ENCODE measurements at places on chromosomes 4 and X. TPM values are rescaled to one million over a fixed set of nuclear protein-coding genes. Genes with fewer than 3 reads are reported as not detected.

The CYP2U1 gene
- 11.1 TPM for total RNA-seq

The GAGE12F gene
- not detected for total RNA-seq

The SHROOM4 gene
- total RNA-seq = 2.2 TPM

DNA sequence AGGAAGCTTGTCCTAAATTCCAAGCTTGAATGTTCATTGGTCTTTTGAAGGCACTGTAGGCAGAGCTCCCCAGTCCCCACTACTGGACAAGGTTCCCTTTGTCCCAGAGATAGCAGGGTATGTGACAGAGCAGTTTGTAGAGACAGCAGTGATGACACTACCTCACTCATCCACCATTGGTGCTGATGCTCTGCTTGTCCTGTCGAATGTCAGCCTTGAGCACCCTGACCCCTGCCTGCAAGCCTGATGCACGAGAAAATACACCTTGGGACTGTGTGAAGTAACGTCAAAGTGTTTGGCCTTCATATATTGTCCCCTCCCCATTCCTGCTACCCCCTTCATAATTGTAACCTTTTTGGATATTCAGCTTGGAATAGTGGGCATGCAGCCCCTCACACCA lies 188.9 kb upstream of the EOLA2 start:
- no peak for DNase-seq

The DUSP9 gene
- total RNA-seq = under 0.01 TPM

GRCh38 chr4:47270201-47270888 lies 193.2 kb downstream of the COMMD8 start:
- peak; percentile 3 for DNase-seq

The GSX2 gene
- total RNA-seq = not detected

- no peak for DNase-seq
These were observed 139.9 kb downstream of the FRYL start for GRCh38 chr4:48640225-48640624.

DNA sequence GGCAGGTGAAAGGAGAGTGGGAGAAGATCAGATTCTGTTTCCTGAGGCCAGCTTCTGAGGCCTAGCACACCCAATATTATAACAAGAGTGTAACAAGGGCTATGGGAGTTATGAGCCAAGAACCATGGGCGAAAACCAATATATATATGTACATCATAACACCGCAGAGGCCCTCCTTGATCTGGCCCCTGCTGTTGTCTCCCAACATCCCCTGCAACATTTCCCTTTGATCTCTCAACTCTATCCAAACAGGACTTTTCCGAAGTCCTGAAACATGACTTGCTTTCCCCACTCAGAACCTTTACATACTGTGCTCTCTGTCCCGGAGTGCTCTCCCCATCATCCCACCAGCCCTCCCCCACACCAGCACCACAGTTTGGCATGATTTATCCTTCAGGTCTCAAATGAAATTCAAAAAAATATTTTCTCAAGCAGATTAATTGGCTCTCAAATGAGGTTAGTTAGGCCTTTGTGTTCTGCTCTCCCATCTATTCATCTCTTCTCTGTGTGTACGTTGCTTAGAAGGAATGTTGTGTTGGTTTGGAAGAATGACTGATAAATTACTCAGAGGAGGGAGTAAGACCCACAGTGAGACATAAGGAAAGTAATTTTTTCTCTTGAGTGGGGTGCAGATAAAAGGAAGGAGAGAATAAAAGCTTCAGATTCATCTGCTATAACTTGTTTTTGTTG lies 58.1 kb upstream of the SMIM10 start:
- peak; percentile 74 for DNase-seq

- DNase-seq = no peak
These were observed at the start of gene GLOD5 for GRCh38 chrX:48761674-48762471. Gene GLOD5, plus strand, starts transcription at chrX:48761747. Its CDS starts 44 bp downstream, at chrX:48761791.

GRCh38 chr4:148514581-148514980 lies 72.4 kb upstream of the NR3C2 start:
- DNase-seq = no peak

DNA sequence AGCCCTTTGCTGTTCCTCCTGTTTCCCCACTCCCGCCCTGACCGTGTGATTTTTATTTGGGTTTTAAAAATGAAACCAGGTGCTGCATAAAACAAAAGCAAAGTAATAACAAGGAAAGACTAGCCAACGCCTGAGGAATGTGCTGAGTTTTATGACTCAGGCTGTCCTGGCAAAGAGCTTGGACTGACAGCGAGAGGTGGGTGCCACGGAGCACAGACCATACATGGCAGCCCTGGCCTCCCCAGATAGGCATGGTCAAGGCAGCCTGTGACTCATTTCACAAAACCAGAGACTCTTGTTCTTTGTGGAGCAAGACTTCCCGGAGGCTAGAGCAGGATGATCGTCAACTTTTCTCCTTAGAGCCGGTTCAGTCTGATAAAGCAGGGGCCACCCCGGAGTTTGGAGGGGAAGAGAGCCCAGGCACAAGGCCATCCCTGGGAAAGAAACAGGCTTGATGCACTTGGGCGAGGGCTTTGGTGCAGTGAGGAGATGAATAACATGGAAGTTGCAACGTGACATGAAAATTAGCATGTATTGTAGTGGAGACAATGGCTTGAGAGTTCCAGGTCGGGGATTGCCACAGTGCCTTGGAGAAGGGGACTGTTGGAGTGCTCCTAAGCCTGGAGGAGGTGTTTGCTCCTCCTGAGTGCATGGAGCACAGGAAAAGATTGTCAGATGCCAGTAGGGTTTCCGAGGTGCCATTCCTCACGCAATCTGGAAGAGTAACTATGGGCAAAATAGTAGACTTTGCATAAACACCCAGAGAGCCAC lies 54.8 kb downstream of the C4orf51 start:
- DNase-seq = peak; percentile 96

The TLL1 gene
- total RNA-seq = not detected

The RAB9A gene
- total RNA-seq = 15.8 TPM

GRCh38 chrX:45001048-45001447 lies 128.1 kb downstream of the KDM6A start:
- no peak for DNase-seq

The PSAPL1 gene
- not detected for total RNA-seq

The TEX13B gene
- not detected for total RNA-seq

The CCNB3 gene
- 0.18 TPM for total RNA-seq
